ENCODE measurements at places on chromosomes 1 and 21. TPM values are rescaled to one million over a fixed set of nuclear protein-coding genes. Genes with fewer than 3 reads are reported as not detected.

The EPHX1 gene
- total RNA-seq, result 3.2 TPM

DNA sequence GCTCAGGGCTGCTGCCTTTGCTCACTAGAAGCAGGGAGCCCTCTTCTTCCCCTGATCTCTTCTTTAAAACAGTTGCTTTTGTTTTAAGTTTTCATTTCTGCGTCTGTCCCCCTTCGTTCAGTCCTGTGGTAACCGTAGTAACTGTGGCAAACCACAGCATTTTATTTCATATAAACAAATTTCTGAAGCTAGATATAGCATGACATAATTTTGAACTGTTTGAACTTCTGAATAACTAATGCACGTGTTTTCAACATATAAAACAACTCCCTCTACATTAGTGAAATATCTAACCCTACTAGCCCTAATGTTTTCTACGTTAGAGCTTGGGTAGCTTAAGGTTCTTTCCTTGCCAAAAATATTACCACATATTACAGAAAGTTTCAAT is 104.6 kb downstream of the DISP1 start:
- DNase-seq, result no peak

DNA sequence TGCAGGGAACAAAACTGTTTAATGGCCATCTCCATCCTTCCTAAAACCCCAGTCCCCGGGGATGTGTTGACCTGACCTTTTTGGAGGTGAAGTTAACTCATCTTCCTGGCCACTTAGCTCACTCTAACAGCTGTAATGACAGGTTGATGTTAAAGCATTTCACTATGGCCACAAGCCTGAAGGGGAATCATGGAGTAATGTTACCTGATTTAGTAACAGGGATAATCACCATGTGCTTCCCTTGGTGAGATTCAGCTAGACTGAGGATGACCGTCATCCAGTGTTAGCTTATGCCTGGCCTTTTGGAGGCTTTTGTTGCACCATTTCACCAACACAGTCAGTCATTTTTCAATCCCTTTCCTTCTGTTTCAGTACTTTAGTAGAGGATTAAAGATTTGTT is 64.3 kb upstream of the RAVER2 start:
- DNase-seq, result no peak

GRCh38 chr1:162179121-162179520 is 109.6 kb downstream of the NOS1AP start:
- no peak for DNase-seq

DNA sequence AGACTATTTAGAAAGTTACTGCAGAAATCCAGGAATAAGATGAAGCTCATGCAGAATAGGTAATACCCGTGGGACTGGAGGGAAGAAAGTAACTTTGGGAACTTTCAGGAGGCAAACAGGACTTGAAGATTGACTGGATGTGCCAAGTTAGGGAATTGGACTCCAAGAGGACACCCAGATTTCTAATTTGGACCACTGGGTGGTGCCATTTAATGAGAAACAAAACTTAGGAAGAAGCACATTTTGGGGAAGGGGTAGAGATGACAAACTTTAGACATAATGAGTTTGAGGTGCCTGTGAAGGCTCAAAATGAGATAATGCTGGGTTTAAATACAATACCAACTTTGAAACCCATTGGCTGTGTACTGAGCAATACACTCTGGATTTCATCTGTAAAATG is 3.3 kb upstream of the B4GALT3 start:
- DNase-seq, result peak; percentile 54

GRCh38 chr1:180800945-180801344 is 111.8 kb upstream of the KIAA1614 start:
- no peak for DNase-seq

GRCh38 chr1:184166485-184166884 is 115.0 kb downstream of the TSEN15 start:
- no peak for DNase-seq

- no peak for DNase-seq
Observed at GRCh38 chr1:11525151-11525505, 46.2 kb downstream of the DISP3 start.

DNA sequence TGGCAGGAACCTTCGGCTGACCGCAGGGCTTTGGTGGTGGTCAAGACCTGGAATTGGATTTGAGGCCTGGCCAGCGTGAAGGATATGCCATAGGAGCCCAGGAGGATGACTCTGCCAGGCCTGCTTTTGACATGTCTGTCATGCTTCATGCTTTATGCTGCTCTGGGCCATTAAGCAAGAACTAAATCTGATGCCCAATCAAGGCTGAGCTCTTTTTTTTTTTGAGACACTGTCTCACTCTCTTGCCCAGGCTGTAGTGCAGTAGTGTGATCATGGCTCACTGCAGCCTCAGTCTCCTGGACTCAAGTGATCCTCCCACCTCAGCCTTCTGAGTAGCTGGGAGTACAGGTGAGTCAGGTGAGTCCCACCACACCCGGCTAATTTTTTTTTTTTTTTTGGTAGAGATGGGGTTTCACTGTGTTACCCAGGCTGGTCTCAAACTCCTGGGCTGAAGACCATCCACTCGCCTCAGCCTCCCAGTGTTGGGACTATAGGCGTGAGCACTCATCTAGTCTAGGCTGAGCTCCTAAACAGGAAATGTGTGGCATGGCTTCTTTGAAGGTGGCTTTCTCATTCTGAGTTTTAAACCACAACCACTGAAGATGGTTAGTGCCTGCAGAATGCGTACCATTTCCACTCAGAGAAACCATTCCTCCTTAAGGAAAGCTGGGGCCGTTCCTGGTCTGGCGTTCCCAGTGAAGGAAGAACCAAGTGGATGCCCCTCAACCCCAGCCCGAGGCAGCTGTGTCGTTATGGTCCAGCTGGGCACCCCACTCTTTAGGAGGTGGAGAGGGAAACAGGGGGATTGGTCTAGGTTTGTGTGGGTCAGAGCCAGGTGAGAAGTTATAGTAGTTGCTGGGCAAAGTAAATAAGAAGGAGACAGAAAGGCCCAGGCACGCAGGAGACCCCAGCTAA is 34.2 kb upstream of the ATP5PO start:
- DNase-seq, result no peak

DNA sequence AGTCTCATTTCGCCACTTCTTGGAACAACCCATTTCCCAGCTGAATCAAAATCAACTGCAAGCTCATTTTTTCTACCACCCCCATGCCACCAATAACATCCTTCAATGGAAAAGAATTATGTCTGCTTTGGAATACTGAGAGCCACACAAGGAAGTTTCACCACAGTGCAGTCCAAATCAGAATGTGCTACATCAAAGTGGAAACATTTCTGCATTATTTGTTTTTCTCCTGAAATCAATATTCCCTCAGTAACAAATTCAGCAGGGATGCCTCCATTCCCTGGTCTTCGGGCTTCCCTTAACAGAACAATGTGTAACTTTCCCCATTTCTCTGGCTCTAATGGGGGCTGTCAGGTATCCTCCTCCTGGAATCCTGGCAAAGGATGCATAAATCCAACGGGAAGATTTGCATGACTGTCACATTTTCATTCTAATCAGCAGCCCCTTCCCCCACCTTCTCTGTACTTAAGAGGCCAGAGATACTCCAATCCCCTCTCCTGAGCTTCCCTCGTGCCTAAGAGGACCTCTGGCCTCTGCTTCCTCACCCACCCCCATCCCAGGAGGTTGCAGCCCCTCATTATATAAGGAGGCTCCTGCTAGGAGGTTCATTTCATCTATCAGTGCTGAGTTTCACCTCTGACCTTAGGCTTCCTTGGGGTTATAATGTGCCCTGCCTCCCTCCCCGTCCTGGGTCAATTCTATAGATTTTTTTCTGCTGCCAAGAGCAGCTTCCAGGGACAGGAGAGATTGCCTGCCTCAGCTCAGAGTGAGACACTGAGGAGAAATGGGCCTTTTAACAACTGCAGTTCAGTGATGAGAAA is 201.1 kb downstream of the OMA1 start:
- DNase-seq, result no peak

- DNase-seq, result no peak
Observed at GRCh38 chr1:25476186-25477097, 45.7 kb downstream of the MACO1 start.

- DNase-seq, result no peak
Observed at GRCh38 chr21:32710987-32711386, 16.8 kb downstream of the SYNJ1 start.

The OR2T29 gene
- total RNA-seq, result not detected

GRCh38 chr1:156123356-156124196 is 9.1 kb downstream of the LMNA start:
- peak; percentile 87 for DNase-seq

DNA sequence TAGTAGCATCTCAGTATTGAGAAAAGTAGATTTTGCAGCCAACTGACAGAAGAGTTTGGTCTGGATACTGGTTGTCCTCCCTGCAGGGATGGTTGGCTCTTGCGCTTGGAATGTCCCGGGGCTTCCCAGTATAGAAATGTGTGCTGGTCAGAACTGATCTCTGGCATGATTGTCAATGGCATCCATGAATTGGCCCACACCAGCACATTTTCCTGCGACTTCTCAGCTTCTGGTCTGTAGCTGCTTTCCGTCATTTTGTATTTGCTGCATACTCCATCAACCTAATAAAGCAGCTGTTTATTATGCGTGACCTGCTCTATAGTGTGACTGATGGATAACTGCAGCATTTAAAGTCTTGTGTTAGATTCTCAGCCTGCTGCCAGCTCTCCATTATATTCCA is 203.7 kb downstream of the S1PR1 start:
- no peak for DNase-seq

The PLA2G2F gene
- total RNA-seq, result under 0.01 TPM

GRCh38 chr1:72375226-72375625 is 92.9 kb upstream of the NEGR1 start:
- no peak for DNase-seq

DNA sequence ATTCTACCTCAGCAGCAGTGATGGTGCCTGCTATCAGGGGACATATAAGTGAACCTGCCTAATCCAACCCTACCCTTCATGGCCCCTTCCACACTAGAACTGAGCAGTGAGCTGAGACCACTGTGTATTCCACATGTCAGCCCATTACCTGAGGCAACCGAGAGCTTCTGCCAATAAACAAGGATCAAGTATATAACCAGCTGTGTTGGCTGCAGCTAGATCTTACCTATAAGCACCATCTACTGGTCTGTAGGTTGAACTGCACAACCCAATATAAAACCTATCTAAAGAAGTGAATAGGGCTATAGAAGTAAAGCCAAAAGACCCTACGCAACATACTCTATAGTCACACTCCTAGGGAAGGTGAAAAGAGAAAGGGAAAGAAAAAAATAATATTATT is 376.9 kb downstream of the HHIPL2 start:
- peak; percentile 38 for DNase-seq

DNA sequence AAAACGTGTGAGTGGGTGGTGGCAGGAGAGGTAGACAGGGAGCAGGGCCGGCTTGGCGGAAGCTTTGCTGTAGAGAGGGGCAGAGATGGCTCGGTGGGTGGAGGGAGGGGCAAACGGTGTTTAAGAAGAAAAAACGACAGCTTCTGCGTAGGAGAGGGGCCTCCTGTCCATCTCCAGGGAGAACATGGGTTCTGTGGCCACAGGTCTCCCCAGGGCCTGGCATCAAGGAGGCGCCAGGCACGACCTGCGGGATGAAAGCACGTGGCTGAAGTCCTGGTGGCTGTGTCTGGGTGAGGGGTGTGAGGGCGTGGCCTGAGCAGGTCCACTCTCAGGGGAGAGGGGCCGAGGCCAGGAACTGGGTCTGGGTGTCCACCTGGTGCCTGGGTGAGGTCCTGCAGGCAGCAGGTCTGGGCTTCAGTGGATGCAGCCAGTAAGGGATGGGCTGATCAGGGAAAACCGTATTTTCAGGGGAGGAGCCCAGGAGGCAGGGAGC is 940 bp upstream of the PRKCZ start:
- DNase-seq, result peak; percentile 53

The HCN3 gene
- 4.6 TPM for total RNA-seq

The TCP10L gene
- 0.27 TPM for total RNA-seq

GRCh38 chr1:65195495-65196417 is 47.8 kb downstream of the AK4 start:
- no peak for DNase-seq

The CHI3L1 gene
- 0.81 TPM for total RNA-seq

GRCh38 chr21:44766818-44767354 is 34.7 kb downstream of the UBE2G2 start:
- no peak for DNase-seq

GRCh38 chr21:46211786-46212720 is 16.5 kb downstream of the LSS start:
- no peak for DNase-seq

- DNase-seq, result no peak
Observed at GRCh38 chr1:168220470-168220871, 5.3 kb upstream of the SFT2D2 start.

DNA sequence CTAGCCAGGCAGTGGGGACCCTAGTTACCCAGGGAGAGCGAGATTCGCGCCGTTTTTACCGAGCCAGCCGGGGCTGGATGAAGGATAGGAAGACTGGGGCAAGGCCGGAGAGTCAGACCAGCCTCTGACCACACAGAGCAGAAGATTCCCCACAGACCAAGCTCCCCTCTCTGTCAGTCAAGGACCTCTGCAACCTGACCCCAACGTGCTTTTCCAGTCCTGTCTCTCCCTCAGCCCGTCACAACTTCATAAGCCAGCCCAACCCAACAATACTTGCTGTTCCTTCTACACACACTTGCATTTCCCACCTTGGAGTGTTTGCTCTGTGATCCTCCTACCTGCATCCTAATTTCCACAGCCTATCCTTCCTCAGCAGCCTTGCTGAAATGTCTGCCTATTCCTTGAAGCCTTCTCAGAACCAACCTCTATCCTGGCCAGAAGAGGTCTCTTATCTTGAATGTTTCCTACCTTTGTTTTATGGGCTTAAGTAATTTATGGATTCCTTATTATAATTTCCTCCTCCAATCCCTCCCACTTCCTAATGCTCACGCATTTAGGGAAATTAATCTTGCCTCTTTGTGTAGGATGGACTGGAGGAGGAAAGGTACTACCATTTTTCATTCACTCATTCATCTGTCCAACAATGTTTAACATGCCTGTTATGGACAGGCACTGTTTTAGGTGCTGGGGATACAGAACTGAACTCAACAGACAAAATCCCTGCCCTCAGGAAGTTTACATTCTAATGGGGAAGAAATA is at the start of gene GSTM3:
GSTM3 (minus strand) TSS at position 424 of the 759 bp plus-strand sequence. CDS start 751 bp downstream, outside the sequence.
- DNase-seq, result no peak

The TNNT2 gene
- not detected for total RNA-seq

The BCL2L15 gene
- total RNA-seq, result under 0.01 TPM

The BSND gene
- not detected for total RNA-seq

DNA sequence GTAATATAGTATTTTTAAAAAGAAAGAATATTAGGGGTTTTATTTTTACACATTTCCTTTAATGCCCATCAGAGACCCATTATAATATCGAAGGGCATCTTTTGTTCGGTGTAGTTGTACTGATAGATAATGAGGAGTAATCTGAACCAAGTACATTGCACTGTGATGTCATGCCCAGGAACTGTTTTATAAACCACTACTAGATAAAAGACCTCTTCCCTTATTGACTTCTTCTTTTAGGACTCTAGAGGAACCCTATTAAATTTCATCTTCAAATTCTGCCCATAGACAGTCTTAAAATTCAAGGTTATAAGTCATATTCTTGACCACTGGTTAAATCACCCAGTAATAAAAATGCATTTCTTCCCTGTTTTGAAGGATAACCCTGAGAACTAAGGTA is 206.5 kb downstream of the NRIP1 start:
- DNase-seq, result no peak

DNA sequence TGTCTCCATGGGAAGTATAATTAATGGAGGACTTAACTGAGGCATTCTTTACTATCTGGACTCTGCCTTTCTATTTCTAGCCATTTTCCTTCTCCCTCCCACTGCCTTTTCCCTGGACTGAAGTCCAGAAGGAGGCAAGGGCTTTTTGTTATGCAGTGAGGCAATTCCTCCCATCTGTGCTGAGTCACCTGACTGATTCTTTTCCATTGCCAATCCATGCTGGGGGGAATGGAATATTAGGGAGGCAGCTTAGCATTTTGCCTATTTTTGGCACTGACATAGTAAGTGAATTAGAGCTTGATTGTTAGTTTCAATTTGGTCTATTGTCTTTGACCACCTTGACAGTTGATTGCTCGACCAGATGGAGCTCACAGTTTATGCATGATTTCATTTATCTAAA is 1000.6 kb upstream of the PRMT6 start:
- no peak for DNase-seq

Measured in hematopoietic multipotent progenitor cell (in vitro differentiated cells).